RCC 7860 (cell line): ENCODE measurements at places on chromosomes 4 and X.

- no peak for DNase-seq
Measured at GRCh38 chr4:20297261-20297660, 45.6 kb downstream of the SLIT2 start.

GRCh38 chr4:10942156-10942555, 257.6 kb upstream of the CLNK start:
- no peak for DNase-seq

DNA sequence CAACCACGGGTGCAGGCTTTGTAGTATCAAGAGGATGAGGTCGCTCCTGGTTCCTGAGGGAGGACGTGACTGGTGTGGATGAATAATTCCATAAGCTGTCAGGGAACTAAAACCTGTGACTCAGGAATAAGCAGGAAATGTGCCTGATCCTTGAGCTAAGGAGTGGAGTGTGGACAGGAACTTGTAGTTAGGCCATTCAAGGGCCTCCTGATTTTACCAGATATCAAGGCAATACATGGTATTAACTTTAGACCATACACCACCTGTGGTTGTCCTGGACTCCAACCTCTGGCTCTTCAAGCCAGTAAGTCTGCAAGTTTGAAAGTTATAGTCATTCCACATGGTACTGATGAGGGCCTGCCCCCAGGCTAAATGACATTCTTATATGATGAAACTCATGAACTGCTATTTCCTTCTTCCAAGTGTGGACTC, 12.1 kb upstream of the ING2 start:
- DNase-seq: peak; percentile 56

GRCh38 chrX:20060961-20061748, 55.6 kb downstream of the MAP7D2 start:
- no peak for DNase-seq

- no peak for DNase-seq
Measured at GRCh38 chr4:140154572-140154891, 548 bp upstream of the MAML3 start.

DNA sequence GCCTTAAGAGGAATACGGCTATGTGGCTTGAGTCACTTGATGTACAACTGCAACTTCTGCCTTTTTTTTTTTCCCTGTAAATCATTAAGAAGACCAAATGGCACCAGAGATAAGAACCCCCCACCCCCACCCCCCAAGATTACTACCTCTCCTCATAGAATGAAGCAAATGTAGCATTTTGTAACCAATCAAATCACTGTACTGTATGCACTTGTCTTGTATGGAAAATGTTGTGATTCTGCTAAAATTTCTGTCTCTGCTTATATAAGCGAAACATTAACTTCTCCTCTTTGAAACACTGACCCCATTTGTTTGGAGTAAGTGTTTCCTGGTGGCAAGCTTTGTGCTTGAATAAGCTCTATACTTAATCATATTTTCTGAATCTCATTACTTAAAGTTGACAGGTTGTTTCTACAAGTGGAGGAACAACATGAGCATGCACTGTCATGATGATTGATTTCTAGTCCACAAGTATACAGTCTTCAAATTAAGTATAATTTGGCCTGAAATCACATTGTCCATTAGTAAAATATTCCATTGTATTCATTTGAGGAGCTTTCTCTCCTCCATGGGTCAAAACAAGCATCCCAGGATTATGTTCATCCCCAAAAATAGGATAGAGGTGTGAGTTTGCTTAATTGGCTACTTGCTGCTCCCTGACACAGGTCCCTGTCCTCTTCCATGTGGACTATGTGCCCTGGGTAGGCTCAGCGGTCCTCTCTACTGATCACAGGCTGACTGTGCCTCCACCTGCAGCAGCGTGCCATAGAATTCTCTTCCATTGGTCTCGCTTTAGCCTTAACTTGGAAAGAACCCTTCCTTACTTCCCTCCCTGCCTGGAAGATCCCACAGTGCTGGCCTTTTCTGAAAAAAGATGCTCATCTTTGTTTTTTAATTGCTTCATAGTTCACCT, 104.0 kb upstream of the BMP2K start:
- no peak for DNase-seq

- DNase-seq: no peak
Measured at GRCh38 chrX:46330981-46331380, 214.2 kb downstream of the ZNF674 start.

DNA sequence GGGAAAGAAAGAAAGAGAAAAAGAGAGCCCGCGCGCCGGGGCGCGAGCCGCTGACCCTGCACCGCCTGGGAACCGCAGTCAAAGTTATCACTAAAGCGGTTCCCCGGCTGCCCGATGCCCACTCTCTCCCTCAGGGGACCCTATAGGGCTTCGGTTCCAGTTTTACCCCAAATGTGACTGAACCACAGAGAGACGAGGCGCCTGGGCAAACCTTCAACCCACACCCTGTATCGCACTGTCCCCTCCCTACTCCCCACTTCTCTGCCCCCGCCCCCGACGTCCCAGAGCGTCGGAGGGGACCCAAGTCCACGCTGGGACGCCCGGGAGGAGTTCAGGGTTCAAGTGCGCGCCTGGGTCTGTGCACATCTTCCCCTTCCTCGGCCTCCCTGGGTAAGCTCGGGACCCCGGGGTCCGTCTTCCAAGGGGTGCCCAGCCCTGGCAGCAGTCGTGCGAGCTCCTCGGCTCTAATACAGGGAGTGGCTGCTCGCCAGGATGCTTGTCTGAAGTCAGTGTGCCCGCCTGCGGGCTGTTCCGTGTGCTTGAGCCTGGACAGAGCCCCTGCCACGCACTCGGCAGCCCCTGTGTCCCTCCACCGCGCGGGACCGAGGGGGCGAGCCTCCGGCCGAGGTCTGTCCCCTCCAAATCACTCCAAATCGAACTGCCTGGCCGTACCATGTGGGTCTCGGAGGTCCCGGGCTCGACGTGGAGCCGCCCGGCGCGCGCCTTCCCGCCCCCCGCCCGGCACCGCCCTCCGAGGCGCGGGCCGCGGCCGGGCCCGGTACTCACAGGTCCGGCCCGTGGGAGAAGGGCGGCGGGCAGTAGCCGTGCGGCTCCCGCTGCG, 960 bp downstream of the TRPC3 start:
- DNase-seq: no peak

GRCh38 chrX:19886375-19886774, 1.0 kb downstream of the SH3KBP1 start:
- DNase-seq: no peak

GRCh38 chr4:76212851-76213414, 691 bp downstream of the SCARB2 start:
- no peak for DNase-seq

DNA sequence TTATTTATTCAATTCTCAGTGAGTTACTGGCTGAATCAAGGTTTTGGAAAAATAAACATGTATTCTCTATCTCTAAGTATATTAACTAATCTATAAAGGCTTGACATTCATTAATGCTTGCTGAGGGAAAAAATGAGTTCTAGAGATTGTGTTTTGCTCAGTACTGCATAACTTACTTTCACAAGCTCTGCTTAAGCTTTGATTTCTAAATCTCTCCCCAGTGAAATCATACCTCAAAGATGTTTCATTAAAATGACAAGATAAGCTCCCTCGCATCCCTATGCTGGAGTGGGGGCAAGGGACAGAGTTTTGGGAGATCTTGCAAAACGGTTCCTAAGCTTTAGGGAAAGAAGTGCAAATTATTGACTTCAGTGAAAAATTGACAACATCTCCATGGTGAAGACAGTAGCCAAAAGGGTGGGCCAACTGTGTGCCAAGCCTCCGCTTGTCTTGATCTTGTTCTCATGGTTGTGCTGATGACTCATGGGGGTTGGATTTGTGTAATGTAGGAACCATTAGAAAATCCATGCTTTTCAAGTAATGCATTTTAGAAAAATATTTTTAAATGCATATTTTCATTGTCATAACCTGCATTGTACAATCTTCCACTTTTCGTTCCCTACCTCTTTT, 521.4 kb downstream of the RPA4 start:
- DNase-seq: no peak

- DNase-seq: no peak
Measured at GRCh38 chr4:111792632-111793031, 352.6 kb upstream of the FAM241A start.

DNA sequence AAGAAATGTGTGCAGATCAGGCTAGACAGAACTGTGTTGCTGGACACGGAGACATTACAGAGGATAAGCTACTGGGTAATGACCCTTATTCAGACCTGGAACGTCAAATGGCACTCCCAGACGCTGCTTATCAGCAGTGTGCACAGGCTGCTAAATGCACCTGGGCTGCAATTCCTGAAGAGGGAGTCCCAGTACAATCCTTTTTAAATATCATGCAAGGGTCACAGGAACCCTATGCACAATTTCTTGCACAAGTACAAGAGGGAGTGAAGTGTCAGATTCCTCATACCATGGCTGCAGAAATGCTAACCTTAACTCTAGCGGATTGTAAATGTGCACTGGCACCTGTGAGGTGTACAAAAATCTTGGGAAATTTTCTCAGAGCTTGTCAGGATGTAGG, 16.9 kb downstream of the SPIN2B start:
- no peak for DNase-seq

GRCh38 chr4:86586160-86586572, 7.9 kb upstream of the PTPN13 start:
- DNase-seq: no peak

DNA sequence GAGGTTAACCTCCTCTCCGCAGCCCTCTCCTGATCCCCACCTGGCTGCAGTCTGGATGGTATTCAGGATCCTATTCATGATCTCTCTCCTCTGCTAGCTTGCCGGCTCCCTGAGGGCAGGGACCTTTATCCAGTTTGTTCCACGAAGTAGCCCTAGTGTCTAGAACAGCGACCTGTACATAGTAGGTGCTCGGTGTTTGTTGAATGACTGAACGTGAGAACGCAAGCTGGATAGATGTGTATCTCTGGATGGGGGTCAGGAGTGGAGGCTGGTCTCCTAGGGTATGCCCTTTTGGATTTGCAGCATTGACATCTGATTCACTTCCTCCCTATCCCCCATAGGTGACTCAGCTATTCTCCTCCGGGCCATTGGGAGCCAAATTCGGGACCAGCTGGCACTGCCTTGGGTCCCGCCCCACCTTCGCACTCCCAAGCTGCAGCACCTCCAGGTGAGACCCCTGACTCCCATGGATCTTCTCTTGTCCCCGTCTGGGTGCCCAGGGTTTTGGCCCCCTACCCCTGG, 7.3 kb downstream of the CCDC22 start:
- no peak for DNase-seq

GRCh38 chrX:37060999-37061398, 52.8 kb downstream of the FAM47C start:
- peak; percentile 6 for DNase-seq

GRCh38 chrX:97308171-97308570, 424.5 kb downstream of the RPA4 start:
- no peak for DNase-seq

DNA sequence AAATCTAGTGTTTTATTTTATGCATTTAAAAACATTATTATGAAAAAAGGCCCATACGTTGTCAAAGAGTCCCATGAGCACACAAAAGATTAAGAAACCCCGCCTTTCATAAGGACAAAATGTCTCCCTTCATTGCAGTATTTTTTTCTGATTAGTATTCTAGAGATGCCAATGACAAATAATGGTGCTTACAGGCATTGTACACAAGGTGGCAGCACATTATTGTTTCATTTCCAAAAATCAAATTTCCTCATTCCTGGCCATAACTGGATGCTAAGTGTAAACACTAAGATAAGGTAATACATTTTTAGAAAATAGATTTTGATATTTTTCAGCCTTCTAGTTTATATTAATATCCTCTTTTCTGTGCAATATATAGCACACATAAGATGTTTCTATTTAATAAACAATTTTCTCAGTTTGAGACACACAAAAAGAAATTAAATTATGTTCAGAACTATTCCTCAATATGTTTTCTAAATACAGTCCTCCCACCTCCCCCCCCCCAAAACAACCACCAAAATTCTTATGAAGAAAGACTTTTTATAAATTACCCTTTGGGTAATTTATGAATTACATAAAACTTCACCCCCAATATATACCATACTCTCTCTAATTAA, 47.7 kb downstream of the TIGD2 start:
- DNase-seq: peak; percentile 19

DNA sequence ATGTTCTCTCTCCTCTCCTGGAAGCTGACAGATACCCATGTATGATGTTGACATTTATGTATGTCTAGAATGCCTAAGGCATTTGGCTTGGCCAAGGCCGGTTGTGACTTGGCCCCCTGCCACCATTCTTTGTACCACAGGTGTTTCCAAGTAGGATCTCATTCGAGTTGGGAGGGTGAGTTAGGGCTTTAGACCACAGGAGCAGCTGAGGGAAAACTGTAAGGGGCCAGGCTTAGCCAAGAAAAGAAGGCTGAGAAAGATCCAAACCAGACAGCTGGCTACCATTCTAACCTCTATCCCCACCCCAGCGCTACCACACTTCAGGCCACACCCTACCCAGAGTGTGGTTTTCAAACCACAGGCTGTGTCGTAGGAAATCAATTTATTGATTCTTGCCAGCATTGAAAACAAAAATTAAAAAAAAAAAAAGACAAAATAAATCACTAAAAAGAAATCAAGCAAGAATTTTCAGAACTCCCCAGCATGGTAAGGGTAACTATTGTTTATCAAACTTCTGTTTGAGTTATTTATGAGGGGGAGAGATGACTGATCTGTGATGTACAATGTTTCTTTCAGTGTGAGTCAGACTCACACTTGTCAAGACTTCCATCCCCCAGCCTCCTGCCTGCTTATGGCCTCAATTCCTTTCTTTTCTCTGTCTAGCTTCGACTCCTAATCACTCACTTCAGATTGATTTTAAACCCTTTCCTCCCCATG, 9.9 kb downstream of the TMSB4X start:
- DNase-seq: peak; percentile 36

DNA sequence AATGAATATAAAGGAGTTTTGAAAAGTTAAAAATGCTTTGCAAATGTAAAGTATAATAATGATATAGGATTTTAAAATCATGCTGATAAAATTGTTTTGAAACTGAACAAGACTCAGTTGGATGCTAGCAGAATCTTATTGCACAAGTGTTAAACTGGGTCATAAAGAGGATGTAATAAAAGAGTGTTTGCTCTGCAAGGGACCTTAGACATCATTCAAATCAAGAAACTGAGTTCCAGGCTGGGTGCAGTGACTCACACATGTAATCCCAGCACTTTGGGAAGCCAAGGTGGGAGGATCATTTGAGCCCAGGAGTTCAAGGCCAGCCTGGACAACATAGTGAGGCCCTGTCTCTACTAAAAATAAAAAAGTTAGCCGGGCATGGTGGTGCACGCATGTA, 27.5 kb upstream of the DUSP21 start:
- no peak for DNase-seq

DNA sequence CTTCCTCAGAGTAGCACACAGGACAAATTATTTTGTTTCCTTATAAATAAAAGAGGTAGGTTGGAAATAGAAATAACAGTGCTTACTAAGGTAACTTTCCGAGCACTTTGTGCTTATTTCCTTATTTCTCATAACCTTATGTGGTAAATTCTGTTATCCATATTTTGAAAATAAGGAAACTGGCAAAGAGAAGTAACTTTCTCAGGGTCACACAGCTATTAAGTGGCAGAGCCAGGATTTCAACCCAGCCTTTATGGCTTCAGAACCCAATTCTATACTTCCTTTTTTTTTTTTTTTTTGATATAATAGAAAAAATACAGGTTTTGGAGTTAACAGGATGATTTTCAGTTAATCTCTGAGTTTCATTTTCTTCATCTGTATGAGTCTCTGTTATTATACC, 3.3 kb downstream of the UTP3 start:
- DNase-seq: no peak
